NCI-H146 (cell line): ENCODE measurements at places on chromosomes 7 and 10.
A peak's percentile ranks its signal among the peaks of the same experiment; 100 is the strongest.

- DNase-seq, result no peak
Measured at GRCh38 chr7:141960687-141961422, 12.7 kb downstream of the TAS2R38 start.

GRCh38 chr10:100939763-100940344 lies 27.1 kb downstream of the SLF2 start:
- DNase-seq, result no peak

DNA sequence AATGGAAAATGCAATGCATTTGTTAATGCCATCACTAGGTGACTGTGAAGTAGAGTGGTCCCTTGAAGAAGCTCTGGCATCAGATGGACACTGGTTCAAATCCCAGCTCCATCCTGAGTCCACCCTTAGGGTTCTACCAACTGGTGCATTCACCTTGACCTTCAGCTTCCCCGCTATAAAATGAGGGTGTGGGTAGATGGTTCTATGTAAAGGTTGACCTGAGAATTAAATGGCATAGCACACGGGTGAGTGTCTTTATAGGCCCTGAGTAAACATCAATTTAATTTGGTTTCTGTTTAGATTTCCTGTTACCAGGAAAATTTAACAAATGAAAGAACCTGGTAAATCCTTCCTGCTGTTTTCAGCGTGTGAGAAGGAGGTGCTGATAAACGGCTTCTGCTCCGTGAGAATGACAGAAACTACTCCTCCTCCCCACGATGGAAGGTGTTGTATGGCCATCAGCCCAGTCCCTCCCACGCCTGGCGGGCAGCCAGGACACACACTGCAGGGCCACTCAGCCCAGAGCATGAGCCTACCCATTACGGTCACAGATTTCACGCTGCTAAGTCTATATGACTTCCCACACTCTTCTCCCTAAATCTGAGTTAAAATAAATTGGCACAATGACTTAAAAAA lies 210.1 kb downstream of the TNS3 start:
- peak; percentile 94 for DNase-seq

GRCh38 chr7:39005036-39005435 lies 27.3 kb downstream of the POU6F2 start:
- peak; percentile 48 for DNase-seq

- no peak for DNase-seq
Measured at GRCh38 chr10:8424555-8425211, 370.2 kb downstream of the GATA3 start.

GRCh38 chr10:71608819-71609768 lies 110.5 kb downstream of the C10orf105 start:
- DNase-seq, result peak; percentile 64

GRCh38 chr10:108783897-108784296 lies 1139.4 kb downstream of the XPNPEP1 start:
- peak; percentile 2 for DNase-seq

- peak; percentile 97 for DNase-seq
Measured at GRCh38 chr7:2876031-2876731, 32.1 kb upstream of the GNA12 start.

- no peak for DNase-seq
Measured at GRCh38 chr7:158805937-158806336, 23.4 kb downstream of the ESYT2 start.

- DNase-seq, result peak; percentile 24
Measured at GRCh38 chr10:132395704-132396493, 1.1 kb upstream of the PWWP2B start.

GRCh38 chr10:125626671-125627070 lies 56.3 kb downstream of the TEX36 start:
- DNase-seq, result no peak

GRCh38 chr7:47252675-47253074 lies 329.2 kb downstream of the TNS3 start:
- DNase-seq, result no peak

DNA sequence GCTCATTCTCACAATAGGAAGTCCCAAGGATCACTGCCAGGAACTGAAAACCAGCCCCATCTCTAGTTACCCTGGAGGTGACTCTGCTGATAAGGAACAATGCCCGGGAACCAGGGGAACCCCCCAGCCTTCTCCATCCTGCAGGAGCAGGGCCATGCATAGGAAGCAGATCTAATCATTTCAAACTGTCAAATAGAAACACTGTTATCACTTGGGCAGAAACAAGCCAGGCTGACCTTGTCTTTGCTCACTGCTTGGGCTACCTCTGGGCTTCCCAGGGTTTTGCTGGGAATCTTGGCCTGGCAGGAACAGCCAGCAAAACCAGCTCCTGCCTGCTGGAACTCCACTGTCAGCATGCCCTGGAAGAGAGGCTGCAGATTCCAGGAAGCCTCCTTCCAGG lies 114.1 kb downstream of the RNF216 start:
- DNase-seq, result no peak

DNA sequence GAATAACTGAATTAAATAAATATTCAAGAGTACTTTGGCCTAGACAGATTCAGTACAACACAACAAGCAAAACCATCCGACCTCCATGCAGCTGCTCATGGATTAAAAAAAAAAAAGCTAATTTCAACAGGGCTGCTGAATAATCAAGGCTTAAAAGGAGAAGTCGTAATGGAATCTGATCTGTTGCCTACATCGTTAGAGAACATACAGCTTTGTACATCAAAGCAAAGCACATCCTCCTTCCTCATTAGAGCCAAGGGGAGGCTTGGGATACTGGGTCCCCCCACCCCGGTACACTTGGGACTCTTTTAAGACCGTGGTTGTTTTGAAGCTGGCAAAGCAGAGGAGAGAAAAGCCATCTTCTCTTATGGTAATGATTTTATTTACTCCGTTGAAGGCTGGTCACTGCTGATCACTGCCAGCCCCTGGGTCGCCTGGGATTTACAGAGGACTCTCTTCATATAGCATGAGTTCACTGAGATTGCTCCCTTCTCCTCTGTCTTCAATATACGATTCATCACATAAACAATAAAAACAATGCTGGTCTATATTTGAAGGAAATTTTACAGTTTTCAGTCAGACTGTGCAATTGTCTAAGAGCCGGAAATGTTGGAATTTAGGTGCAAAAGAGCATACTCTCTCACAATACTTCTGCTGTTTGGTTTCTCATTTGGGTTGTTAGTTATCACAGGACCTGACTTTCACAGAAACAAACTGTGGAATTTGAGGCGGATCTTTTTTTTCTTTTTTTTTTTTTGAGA lies 148.8 kb downstream of the FAM107B start:
- DNase-seq, result peak; percentile 67

DNA sequence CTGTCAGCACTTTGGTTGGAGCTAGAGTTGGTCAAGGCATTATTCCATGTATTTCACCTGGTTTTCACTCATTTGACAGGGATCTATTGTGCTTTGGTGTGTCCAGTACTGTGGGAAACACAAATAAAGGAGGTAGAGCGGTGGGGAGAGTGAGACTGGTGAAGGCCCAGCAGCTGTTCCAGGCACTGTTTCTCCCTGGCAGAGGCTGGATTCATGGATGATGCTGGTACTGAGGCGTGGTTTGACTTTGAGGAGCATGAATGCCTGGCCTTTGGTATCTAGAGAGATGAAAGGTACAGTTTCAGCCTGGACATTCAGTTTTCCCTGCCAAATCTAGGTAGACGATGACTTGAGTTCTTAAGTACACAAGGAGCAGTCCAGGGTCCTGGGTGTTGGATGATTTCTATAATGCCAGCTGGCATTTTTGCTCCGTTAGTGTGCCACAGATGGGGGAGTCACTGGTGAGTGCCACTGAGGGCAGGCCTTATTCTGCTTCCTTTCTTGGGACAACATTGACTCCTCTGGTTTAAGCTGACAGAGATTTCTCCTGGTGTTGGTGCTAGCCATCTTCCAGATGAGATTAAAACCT lies 162.2 kb upstream of the BMPER start:
- no peak for DNase-seq

DNA sequence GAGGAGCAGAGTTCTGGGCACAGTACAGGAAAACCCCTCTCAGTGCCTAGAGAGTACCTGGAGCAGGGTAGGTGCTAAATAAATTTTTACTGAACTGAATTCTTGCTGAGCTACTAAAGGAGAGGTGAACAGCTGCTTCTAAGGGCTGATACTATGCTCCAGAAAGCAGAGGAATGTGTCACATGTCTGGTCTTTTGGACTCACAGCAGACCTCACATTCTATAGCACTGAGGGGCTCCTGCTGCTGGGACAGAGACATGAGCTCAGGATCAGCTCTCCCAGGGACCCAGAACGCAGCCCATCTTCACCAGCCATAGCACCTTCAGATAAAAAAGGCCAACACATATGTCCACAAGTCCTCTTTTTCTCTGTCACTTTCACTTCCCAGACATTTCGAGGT lies 133.0 kb upstream of the KLF14 start:
- no peak for DNase-seq

DNA sequence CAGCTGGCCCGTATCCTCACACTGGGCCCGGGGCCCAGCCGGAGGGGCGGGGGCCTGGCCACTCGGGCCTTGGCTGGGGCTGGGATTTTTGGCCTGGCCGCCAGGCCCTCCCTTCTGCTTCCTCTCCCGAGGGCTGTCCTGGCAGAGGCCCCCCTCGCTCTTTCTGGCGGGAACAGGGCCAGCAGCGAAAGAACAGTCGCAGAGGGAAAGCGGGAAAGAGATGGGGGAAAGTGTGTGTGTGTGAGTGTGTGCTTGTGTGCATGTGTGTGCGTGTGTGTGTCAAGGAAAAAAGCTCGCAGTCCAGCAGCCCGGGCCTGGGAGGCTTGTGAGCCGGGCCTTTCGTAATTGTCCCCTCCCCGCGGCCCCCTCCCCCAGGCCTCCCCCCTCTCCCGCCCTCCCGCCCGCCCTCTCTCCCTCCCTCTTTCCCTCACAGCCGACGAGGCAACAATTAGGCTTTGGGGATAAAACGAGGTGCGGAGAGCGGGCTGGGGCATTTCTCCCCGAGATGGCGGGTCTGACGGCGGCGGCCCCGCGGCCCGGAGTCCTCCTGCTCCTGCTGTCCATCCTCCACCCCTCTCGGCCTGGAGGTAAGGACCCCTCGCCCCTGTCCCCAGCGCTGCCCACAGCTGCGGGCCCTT lies at the start of gene ELN:
TSS of gene ELN (plus strand) at position 491 of the 638 bp plus-strand sequence. CDS start at position 506, 15 bp downstream.
- DNase-seq, result peak; percentile 24

DNA sequence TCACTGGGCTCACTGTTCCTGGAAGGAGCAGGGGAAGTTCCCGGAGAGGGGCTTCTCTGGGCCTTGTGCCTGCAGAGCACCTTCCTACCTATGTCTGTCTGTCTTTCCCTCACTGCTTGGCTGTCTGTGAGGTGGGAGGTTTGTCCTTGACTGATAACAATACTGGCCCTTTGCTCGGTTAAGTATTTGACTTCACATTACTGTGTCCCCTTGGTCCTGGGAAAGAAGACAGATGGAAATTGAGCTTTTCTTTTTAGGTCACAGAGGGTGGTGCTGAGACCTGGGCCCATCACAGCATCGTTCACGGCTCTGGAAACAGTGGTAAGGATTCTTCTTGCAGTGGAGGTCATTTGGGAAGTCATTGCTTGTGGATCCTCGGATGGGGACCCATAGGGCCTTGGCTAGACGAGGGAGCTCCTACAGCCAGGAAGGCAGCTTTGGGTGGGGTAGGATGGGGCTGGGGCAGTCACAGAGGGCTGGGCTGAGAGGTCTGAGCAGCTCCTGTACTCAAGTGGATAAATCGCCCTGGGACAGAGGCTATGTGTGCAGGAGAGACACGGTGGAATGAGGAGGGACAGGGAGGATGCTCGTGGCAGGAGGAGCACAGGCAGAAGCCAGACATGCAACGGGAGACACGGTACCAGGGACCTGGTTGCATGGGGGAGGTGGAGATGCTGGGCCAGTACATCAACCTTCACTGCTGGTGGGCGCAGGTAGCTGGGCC lies 450.2 kb downstream of the PLXNA4 start:
- no peak for DNase-seq

GRCh38 chr10:123398180-123398591 lies 244.0 kb downstream of the BUB3 start:
- no peak for DNase-seq

GRCh38 chr7:135519233-135519688 lies 9.4 kb upstream of the CNOT4 start:
- no peak for DNase-seq

DNA sequence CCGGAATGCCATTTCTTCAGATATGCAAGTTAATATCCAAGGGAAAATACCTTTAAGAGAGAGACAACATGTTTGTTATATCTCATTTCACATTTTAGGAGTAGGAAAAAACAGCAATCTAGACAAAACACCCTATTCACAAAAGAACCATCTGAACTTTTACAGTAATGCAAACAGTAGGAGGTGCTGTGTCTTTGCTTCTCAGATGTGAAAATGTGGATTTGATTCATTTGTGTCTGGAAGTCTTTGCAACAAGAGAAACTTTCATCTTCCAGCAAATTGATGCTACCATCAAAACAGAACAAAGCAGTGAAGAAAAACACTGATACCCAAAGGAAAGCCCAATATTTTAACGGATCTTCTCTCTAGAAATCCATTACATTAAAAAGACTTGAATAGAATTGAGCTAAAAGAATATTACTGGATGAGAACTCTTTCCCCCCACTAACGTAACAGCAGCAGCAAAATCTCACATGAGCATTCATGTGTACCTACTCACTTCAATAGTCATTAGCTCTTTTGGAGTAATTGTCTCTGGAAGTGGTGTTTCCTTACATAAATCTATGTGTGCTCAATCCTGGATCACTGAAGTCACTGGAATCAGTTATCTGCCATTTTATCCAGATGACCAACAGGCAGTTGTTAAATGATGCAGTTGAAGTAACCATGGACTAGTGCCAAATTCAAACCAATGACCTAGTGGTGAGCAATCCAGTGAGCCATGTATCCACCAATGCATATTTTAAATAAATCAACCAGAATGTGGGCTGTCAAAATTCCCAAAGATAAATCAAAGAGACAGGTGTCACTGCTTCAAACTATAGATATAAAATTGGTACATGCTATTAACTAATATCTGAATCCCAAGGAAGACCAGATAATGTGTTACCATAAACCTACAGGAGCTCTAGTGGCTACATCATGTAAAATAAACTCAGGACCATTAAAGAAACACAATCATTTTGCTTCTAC lies 1.8 kb downstream of the SEMA3C start:
- no peak for DNase-seq

- DNase-seq, result no peak
Measured at GRCh38 chr7:57385668-57386067, 64.3 kb upstream of the ZNF716 start.

GRCh38 chr7:31815796-31816195 lies 128.8 kb downstream of the PPP1R17 start:
- DNase-seq, result no peak

DNA sequence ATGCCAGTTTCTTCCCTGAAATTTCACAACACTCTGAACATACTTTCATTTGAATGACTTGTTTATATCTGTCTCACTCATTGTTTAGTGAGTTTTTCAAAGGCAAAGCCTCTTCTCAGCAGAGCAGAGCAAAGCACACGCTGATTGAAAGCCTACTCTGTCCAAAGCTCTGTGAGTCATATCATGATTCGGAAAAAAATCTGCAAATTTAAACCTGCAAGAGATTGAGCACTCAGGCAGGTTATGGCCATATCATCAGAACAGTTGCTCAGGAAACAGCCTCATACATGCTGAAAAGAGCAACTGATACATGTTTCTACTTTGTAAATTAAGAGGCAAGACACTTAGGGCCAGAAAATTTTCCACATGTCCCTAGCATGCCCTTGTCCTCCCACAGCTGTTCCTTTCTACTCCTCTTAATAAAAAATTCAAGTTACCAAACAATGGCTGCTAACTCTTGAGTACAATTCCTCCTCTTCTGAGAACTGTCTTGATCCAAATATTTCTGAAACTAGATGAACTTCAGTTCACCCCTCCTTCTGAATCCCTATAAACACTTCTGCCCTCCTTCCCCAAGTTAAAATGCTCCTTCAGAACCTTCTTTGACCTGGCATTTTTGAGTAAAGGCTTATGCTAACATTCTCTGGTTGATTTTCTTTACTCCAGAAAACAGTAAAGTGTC lies 140.6 kb upstream of the HPS1 start:
- DNase-seq, result no peak
